ENCODE measurements at places on chromosomes 7 and 10. TPM values are rescaled to one million over a fixed set of nuclear protein-coding genes. Genes with fewer than 3 reads are reported as not detected.

The CHST15 gene
- 15.7 TPM for total RNA-seq

GRCh38 chr7:47480576-47481538 lies 101.1 kb downstream of the TNS3 start:
- DNase-seq = no peak

DNA sequence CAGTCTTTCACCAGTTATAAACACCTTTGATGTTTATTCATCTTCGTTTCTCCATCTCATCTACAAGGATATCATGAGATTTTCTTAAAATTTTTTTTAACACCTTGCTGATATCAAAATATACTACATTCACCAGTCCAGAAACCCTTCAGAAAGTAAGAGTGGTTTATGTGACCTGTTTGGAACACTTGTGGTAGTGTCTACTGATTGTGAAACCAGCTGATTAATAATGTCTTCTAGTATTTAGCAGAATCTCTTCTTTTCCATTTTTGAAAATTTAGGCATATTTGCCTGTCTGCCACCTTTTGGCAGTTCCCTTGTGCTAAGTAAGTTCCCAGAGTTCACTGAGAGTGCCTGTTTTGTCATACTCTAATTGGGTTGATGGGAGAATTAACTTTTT lies 18.5 kb downstream of the DLD start:
- DNase-seq = no peak

The LMTK2 gene
- total RNA-seq = 34.1 TPM

DNA sequence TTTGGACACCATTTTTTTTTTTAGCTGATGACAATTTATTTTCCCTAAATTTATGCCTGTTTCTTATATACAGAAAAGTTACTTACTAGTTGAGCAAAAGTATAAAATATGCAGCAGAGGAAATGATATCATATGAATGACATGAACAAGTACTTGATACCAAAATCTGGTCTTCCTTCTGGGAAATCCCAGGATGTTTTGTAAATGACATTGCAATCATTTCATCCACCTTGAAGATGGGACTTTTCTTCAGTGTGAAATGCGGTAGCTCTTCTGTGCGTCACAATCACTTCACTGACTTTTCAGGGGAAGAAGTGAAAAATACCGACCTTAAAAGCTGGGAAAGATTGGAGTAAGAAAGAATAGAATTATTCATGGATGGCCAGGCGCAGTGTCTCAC lies 23.8 kb downstream of the C1QL3 start:
- no peak for DNase-seq
